RPMI7951 (cell line): ENCODE measurements at places on chromosomes 1 and 21.

DNA sequence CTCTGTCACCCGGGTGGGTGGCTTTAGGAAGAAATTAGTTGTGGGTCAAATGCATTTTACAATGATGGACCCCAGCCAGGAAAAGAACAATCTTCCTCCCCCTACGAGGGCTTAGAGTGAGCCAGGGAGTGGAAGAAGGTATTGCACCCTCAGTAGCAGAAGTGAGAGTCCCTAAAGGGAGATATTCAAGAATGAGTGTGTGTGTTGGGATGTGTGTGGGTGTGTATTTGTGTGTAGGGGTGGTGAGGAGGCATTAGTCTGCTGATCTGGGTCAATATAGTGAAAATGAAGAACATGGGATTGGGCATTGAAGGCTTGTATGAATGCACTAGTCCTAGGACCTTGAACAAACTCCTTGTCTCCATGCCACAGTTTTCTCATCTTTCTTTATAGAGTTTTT is 85.2 kb upstream of the RUNX1 start:
- DNase-seq: no peak

GRCh38 chr1:209845408-209845725 is 17.6 kb downstream of the UTP25 start:
- no peak for DNase-seq

- DNase-seq: peak; percentile 40
These were observed 42.4 kb upstream of the COA6 start for GRCh38 chr1:234330843-234331215.

DNA sequence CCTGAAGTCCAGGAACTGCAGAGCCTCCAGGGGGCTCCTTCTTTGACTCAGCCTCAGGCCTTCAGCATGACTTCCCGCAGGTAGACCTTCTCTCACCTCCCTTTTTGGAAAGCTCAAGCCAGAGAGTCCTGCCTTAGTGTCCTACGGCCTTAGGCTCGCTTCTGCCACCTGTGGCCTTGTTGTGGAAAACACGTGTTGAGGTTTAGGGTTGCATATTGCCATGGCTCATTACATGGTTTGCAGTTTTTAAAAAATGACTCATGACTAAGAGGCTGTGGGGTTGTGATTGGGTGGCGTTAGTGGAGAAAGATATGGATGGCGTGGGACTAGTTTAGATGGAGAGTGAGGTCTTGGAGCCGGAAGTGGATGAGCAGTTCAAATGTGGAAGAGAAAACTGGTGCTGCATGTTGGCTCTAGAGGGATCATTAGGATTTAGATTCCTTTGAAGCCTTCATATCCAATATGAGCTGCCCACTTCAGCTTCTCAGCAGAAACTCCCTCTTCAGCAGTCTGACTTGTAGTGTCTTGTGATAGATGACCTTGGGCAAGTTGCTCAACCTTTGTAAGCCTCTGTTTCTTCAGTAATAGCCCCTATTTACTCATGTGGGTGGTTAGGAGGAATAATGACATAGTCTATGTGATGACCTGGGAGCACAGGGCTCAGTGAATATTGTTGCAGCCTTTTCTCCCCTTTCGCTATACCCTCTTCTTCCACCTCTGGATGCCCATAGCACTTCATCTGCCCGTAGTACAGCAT is 6.5 kb upstream of the FGGY start:
- peak; percentile 84 for DNase-seq

DNA sequence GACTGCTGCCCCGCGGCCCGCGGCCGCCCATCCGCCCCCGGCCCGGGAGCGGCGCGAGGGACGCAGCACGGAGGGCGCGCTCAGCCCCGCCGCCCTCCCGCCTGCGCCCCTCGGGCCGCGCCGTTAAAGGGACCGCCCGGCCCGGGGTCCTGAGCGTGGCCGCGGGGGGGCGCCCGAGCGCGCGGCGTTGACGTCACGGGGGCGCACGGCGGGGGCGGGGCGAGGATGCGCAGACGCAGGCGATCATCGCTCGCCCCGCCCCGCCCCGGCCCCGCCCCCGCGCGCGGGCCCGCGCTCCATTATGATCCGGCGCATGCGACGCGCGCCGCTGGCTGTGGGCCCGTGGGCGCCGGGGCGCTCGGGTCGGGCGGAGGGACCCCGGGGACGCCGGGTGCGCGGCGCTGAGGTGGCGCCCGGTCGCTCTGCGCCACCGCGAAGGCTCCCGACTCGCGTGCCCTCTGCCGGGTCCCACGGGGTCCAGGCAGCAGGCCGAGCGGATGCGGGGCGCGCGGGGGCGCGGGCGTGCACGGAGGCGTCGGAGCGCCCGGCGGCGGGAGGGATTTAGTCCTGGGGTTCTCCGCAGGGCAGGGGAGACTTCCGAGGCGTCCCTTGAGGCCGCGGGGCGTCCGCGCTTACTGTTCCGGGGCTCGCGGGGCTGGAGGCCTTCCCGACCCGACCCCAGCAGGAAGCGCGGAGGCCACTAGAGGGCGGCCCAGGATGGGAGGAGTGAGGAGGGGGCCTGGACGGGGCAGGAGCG is at the start of gene DVL1:
TSS of gene DVL1 (minus strand) at position 163 of the 757 bp plus-strand sequence. CDS start 353 bp downstream, outside the sequence.
- DNase-seq: peak; percentile 56

GRCh38 chr1:59477867-59478266 is 181.0 kb downstream of the FGGY start:
- no peak for DNase-seq

GRCh38 chr1:179107706-179108629 is 26.1 kb downstream of the TOR3A start:
- no peak for DNase-seq

DNA sequence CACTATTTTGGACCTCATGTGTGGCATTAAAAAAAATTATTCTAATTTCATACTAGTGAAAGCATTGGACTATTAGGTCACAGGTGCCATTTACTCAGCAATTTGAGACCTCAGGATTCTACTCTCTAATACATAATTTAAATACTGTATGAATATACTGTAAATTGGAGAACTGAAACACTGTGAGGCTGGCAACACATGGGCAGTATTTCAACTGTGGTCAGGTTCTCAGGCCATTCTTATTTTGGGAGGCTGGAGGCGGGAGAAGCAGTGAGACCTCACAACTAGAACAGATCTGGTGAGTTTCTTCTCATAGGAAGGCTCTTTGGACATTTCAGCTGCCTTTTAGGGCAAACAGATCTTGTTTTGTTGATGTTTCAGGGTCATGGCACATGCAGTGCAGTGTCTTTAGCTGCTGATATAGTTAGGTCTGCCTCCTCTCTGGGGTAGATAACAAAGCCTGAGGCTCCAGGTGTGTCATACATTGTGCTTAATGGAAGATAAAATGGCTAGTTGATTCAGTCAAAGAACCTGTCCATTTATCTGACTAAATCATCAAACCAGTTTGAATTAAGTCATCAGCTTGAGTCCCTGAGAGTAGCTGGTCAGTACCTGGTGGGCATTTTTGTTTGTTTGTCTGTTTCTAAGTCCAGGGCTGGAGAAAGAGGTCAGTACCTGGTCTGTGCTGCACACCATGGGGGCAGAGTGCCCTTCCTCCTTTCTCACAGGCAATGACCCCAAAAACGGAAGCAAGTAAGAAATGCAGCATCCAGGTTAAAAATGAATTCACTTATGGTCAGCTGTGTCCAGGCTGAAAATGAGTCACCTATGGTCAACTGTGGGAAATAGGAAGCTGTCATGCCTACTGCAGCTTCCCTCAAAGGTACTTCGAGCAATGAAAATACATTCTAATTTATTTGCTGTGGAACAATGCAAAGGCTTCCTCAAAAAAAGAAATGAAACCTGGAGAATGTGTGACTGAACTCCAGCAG is 216.2 kb downstream of the SDCCAG8 start:
- DNase-seq: peak; percentile 53

- peak; percentile 16 for DNase-seq
These were observed 102.6 kb downstream of the APP start for GRCh38 chr21:26067836-26068594.

GRCh38 chr1:178052650-178053461 is 41.0 kb upstream of the RASAL2 start:
- DNase-seq: peak; percentile 24

- DNase-seq: no peak
These were observed 81.1 kb downstream of the DSCAM start for GRCh38 chr21:40765811-40766210.

DNA sequence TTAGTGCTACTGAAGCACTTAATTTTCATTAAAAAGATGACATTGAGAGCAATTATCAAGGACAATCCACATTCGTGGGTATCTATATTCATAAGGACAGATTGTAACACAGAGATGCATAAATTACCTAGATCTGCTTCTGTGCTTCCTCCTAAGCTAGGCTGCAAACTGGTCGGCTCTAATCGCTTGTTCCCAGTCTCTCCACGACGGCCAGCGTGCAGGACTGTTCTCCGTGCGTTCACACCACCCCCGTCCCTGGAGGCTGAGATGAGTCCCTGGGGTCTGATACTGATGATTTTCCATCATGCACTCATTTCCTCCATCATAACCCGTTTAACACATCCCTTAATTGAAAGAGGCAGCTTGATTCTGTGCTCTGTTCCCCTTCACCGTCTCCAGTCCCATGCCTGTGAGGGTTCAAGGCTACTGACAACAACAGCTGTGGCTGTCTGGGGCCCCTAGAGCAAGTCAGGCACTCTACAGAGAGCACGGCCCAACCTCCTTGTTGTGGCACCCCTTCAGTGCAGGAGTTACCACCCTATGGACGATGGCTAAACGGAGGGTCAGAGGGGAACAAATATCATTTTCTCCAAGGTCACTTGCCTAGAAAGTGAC is 469.6 kb downstream of the NPHP4 start:
- DNase-seq: no peak

DNA sequence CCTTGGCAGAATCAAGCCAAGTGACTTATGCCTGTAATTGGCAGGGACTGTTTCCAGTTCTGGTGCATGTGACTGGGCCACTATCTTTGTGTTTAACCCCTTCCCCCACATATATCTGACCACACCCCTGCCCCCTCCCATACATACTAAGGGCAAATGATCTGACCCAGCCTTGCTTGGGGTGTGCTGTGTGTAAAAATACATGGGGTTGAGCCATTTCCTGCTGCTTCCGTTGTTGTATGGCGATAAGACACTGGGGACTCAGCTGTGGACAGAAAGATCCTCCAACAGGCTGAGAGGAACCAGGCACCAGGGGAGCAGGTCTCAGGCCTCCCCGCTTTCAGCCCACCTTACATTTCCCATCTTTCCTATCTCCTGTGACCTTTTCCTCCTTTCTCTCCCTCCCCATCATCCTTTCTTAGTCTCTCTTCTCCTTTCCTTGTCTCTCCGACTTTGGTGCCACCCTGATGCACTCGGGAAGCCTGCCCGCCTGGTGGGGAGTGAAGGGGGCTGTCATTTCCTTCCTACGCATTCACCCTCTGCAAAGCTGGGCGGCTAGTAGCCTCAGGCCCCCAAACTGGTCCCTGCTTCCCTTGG is 39.7 kb downstream of the TMCC2 start:
- no peak for DNase-seq

GRCh38 chr1:101509370-101509769 is 272.6 kb downstream of the S1PR1 start:
- no peak for DNase-seq

DNA sequence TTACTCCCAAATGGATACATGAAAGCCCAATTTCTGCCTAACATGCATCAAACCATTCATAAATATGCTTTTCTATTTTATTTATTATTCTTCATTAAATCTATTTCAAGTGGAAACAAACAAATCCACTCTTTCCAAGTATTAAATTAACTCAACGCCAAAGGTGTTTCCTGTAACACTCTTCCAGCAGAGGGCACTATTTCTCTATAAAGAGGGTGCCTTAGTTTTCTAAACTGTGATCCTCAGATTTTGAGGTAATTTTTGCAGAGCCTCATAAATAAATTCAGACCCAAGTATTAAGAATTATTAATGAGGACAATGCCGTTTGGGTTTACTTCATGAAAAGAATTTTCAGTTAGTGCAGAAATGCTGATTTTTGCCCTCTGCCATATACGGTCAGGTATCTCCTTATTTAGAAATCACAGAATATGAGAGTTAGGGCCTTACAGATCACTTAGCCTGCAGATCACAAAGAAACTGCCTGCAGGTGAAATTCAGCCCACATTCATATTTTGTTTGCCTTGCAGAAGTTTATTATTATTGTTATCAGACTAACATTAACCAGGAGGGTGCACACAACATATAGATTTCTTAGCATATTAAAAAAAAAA is 40.1 kb upstream of the MYSM1 start:
- DNase-seq: peak; percentile 65

- DNase-seq: no peak
These were observed 296.2 kb upstream of the VAMP3 start for GRCh38 chr1:7474786-7475502.

- DNase-seq: no peak
These were observed 214.5 kb upstream of the ZRANB2 start for GRCh38 chr1:71295350-71295749.

- DNase-seq: no peak
These were observed 268.4 kb upstream of the USP24 start for GRCh38 chr1:55483523-55483922.

DNA sequence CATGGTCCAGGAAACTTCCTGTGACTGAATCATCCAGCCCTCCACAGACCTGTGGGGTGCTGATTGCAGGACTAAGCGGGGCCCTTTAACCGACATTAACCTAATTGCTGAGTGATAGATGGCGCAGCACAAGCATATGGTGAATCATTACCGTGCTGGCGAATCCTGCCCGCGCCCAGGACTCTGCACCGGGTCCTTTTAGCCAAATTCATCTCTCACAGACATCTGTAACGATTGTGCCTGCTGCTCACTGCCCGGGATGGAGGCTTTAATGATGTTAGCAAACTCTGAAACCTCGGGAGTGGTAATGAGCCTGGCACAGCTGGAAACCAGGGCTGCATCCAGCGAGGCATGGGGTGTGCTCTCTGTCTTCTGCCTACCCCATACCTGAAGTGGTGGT is 147.3 kb upstream of the CD34 start:
- DNase-seq: no peak

DNA sequence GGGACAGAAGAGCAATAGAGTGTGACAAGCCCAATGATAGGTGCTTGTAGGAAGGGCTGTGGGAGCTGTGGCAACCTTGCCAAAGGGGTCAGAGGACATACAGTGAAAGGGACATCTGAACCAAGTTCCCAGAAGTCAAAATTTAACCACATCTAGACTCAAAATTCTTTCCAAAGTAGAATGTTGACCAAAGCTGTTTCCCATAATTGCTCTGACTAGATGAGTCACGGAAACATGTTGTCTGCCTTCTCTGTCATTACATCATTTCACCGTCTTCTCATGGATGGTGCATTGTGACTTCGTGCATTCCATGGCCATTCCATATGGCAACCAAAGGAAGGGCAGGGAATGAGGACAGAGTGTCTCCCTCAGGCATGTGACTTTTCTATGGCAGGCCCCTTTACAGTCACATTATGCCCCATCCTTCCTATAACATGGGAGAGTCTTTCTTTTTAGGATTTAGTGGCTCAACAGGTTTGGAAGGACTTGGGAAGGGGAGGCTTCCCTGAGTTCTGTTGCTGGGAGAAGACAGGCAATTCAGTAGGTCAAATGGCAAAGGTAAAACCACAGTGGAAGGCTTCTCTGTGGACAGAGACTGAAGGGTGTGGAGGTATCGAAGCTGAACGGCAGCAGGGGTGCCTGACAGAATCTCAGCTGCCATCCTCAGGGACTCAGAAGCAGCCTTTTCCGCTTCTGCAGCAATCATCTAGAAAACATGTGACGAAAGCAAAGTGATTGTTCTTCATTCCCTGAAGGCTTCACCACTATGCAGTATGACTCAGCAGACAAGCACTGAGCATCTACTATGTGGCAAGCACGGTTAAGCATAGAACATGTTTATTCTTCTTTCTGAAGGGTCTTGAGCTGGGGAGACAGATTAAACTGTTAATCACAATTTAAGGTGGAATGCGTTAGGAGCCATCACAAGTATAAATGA is 24.7 kb downstream of the NPHS2 start:
- peak; percentile 80 for DNase-seq

GRCh38 chr1:198003468-198003867 is 86.3 kb downstream of the LHX9 start:
- DNase-seq: no peak
